Stimulated activated CD8-positive, alpha-beta memory T cell treated with anti-CD3 and anti-CD28 coated beads, Interleukin-7, amount 100 ng/mL, for 1 hour (primary cell): ENCODE measurements at places on chromosomes 2 and 18.

DNA sequence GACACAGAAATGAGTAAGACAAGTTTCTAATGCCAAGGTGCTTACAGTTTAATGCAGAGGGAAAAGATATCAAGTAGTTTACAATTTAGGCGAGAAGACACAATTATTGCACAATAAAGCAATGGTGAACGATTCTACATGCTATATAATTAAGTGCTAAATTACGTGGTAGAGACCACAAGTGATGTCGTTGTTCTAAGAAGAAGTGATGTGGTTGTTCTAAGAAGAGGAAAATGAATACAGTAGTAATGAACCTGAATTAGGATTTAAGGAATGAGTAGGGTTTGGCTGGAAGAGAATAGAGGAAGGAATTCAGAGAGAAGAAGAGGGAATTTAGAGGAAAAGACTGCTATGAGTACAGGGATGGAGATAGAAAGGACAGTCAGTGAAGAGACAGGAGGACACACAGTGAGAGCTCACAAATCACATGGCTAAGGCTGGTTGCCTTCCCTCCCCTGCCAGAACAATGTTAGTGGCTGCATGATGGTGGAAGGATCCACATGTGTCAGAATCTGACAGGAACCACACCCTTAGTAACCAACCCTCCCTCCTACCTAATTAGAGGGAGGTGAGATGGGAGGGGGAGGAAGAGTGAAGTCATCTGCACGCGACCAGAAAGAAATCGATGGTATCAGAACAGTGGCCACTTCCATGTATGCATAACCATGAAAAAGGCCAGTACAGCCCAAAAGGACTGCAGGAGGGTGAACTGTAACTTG, 44.7 kb downstream of the M1AP start:
- no peak for DNase-seq

DNA sequence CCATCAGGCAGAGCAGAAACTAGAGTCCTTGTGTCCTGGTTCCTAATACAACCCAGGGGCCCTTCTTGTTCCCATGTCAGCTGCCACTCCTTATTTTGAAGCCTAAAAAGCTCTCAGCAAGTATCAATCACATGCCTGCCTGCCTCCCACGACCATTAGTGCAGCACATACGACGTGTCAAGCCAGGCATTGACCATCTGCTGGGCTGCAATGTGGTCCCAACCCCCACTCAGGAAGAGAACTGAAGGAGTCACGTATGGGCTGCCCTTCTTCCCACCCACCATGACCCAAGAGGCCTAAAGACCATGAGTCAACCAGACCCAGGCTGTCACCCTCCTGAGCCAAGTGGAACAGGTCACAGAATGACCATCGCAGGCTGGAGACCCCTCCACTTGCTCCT, 98.8 kb downstream of the KLHL29 start:
- no peak for DNase-seq

DNA sequence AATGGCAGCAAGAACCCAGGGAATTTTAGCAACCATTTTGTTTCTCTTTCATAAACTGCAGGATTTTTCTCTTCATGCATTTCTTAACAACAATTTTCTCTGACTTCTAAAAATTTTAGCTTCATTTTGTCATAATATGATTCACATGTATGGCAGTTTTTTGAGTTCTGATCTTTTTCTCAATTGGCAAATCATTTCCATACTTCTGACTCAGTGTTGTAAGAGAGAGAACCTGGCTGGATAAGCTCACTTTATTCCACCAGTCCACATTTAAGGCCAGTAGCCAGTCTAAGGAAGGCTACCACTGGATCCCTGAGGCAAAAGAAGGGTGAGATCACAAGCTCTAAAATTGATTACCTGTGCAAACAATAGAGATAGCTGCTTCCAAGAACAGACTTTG, 42.8 kb upstream of the COL3A1 start:
- no peak for DNase-seq

DNA sequence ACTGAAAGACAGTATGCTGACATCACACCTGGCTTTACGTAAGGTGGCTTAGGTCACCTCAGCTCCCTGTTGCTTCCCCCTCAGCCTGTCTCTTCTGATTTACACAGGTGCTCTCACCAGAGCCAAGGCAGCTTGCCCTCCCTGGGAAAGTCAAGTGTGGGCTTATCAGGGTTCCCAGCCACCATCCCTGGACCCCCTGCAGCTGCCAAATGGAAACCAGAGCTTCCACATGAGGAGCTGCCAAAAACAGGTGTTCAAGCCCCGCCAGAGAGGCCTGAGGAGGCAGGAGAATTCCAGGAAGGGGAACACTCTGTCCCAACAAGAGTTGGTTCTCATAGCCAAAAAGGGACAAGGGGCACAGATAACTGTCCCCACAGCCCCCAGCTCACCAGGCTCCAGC, 266.7 kb downstream of the ATAD2B start:
- no peak for DNase-seq

GRCh38 chr2:37558623-37559022, 112.8 kb downstream of the CDC42EP3 start:
- DNase-seq: no peak
